Stimulated activated CD8-positive, alpha-beta memory T cell treated with anti-CD3 and anti-CD28 coated beads, Interleukin-15, amount 100 ng/mL, for 48 hours (primary cell): ENCODE measurements at places on chromosomes 6 and 20.

GRCh38 chr6:3139090-3139903 lies 18.0 kb downstream of the TUBB2A start:
- no peak for DNase-seq

DNA sequence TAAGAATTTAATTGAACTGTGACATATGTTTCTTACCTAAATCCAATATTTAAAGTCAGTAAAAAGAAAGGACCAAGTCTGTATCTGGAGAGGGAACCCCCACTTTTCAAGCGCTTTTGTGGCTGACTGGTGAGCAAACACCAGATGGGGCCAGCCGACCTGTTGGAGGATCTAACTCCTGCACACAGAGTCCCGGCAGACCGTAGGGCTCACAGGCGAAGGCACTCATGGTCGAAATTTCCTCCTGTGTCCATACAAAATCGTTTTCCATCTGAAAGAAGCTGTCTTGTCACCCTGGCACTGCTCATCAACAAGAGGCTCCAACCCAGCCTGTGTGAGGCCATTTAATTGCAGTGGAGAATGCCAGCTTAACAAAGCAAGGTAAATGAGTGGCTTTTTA lies 94.0 kb downstream of the SCML4 start:
- DNase-seq, result no peak

DNA sequence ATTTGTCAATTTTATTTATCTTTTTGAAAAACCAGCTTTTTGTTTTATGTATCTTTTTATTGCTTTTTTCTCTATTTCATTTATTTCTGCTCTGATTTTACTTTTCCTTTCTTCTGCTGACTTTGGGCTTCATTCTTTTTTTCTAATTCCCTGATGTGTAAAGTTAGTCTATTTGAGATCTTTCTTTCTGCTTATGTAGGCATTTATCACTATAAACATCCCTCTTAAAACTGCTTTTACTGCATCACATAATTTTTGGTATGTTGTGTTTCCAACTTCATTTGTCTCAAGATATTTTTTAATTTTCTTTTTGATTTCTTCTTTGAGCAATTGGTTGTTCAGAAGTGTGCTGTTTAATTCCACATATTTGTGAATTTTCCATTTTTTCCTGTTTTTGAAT lies 174.8 kb downstream of the SLC24A3 start:
- DNase-seq, result no peak

- DNase-seq, result no peak
Measured at GRCh38 chr6:130296854-130297253, 69.0 kb upstream of the TMEM200A start.

DNA sequence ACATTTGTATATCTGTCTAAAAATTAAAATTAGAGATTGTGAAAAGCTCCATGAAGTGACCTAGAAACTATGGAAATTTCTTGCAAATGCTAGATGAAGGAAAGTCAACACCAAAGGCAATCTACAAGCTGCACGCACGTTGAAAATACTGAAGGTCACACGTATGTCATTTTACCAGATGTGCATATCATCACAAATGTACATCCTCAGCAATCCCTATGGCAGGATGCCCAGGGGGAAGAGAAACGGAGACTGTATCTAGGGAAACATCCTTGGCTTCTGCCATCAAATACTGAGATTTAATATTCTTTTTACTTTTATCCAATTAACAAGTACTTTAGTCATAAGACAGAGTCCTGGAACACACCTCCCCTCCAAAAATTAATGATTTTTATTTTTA lies 672.0 kb downstream of the RNF144B start:
- no peak for DNase-seq

- no peak for DNase-seq
Measured at GRCh38 chr6:72272958-72273357, 348.9 kb upstream of the KCNQ5 start.

- no peak for DNase-seq
Measured at GRCh38 chr6:121237859-121238258, 96.4 kb downstream of the TBC1D32 start.

DNA sequence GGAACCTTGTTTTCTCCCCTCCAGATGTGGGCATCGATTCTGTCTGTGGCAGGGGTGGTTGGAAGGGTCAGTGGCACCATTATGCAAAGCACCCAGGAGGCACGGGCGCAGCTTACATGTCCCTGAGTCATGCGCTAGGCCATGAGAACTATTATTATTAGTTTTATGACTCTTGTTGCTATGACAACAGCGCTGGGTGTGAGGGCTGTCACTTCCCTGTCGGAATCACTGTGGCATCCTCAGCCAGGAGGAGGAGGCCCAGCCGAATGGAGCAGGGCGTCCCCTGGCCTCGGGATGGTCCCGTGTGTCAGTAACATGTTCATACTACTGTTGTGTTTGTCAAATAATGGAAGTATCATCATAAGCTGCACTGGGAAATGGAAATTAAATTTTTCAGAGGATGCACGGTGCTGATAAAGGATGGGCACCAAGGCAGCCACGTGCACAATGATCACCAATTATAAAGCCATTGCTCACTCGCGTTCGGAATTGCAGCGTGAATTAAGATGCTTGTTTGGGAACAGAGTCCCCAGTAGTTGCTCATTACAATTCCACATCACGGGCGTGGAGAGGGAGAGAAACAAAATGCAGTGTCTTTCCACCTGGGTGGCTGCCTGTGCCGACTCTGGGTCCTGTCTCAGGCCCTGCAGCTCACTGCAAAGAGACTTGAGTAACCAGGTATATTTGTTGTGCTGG lies 247.9 kb downstream of the CDH4 start:
- no peak for DNase-seq

GRCh38 chr6:125001684-125002405 lies 39.6 kb downstream of the RNF217 start:
- DNase-seq, result no peak

DNA sequence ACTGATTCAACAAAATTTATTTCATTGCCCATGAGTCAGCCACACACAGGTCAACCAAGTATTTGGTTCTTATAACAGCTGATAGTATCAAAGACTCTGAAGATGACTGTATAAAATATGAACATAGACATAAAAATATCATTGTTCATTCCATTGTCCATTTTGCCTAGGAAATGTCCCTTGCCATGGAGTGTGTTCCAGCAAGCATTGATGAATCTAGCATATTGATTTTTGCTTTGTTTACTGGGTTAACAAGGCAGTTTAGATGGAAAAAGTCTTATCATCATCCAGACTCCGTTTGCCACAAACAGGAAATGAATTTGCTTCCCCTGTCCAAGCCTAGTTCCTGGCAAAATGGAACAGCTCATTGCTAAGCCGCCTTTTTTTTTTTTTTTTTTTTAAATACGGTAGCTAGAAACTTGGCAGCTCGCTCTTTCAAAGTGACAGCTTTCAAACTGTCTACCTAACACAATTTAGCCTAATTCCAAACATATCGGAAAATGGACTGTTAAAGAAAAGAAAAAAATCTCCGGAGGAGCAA lies 7.5 kb downstream of the F13A1 start:
- DNase-seq, result no peak

- no peak for DNase-seq
Measured at GRCh38 chr20:17854307-17854903, 114.2 kb downstream of the SNX5 start.

- DNase-seq, result no peak
Measured at GRCh38 chr6:145427232-145427631, 308.1 kb downstream of the EPM2A start.

GRCh38 chr6:50278663-50279062 lies 228.9 kb upstream of the DEFB112 start:
- no peak for DNase-seq

GRCh38 chr6:168184701-168185100 lies 105.7 kb upstream of the FRMD1 start:
- DNase-seq, result no peak

GRCh38 chr6:15166121-15166520 lies 79.7 kb upstream of the JARID2 start:
- no peak for DNase-seq

- no peak for DNase-seq
Measured at GRCh38 chr20:35104685-35105295, 12.2 kb upstream of the TRPC4AP start.

DNA sequence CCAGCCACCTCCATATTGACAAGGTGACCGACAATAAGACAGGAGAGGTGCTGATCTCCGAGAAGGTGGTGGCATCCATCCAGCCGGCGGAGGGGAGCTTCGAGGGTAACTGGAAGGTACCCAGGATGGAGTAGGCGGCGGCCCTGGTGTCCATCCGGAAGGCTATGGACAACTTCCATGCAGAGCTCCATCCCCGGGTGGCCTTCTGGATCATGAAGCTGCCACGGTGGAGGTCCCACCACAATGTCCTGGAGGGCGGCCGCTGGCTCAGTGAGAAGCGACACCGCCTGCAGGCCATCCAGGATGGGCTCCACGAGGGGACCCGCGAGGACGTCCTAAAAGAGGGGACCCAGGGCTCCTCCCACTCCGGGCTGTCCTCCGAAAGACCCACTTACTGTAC lies 17.0 kb downstream of the DEFB115 start:
- no peak for DNase-seq

- no peak for DNase-seq
Measured at GRCh38 chr6:159074120-159074684, 29.4 kb upstream of the TAGAP start.

DNA sequence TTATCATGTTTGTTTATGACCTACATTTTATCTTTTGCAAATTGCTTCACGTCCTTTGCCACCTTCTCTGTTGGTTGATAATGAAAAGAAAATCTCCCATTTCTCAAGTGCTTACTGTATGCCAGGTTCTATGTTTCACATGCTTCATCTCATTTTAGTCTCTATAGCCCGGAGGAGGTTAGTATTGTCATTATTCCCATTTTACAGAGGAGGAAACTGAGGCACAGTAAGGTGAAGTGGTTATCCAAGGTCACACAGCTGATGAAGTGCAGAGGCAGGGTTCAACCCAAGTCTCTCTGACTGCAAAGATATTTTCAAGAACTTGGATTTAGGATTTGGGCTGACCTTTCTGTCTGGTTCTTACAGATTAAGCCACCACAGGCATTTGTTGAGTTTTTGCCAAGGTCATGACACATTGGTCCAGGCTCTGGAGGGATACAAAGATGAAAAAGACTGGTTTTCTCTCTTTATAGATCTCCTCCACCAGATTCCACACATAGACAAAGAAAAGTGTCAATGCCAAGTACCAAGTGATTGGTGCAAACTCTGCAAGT lies 20.6 kb downstream of the CNBD2 start:
- DNase-seq, result no peak

DNA sequence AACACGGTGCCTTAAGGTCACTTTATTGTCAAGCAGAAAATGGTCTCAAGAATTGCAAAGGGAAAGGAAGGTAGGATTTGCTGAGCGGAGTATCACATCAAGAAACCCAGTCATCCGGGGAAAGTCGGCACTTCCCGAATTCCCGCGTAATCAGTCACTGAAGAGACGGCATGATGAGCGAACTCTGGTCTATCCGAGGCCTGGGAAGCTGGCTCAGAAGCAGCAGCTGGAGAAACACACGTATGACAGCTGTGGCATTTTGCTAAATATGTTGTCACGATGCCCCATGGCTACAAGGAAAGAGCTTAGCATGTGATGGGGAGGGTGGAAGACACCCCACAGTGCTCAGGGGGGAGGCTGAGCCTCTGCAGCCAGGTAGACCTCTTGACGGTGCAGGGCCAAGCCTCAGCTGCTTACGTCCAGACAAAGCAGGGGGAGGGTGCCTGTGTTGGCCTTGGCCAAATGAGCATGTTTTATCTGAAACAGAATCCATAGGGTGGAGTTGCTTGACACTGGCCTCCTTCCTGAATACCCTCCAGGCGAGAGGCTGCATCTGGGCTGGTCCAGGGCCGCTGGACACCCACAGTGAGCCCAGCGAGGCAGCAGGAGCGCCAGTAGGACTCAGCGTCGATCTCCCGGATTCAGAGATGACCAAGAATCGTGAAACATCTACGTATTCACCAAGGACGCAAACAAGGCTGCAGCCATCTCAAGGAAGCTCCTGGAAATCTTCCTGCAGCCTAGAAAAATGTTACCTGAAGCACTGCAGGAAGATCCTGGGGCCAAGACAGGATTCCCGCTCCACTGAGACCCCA lies 118.8 kb upstream of the AFDN start:
- DNase-seq, result no peak

- no peak for DNase-seq
Measured at GRCh38 chr20:8020314-8021079, 936 bp upstream of the TMX4 start.

- no peak for DNase-seq
Measured at GRCh38 chr20:24363031-24363430, 106.4 kb upstream of the SYNDIG1 start.

GRCh38 chr6:127118298-127119101 lies at the start of gene RSPO3:
Gene RSPO3 (plus strand): TSS chr6:127118671. CDS start chr6:127119193, 522 bp downstream.
- DNase-seq, result no peak

- DNase-seq, result no peak
Measured at GRCh38 chr20:32920066-32920465, 61.3 kb downstream of the EFCAB8 start.

- DNase-seq, result no peak
Measured at GRCh38 chr6:99560668-99561067, 7.8 kb downstream of the CCNC start.

- DNase-seq, result no peak
Measured at GRCh38 chr6:7200598-7201443, 93.1 kb downstream of the RREB1 start.

- DNase-seq, result no peak
Measured at GRCh38 chr6:114009192-114009591, 38.2 kb upstream of the HDAC2 start.

DNA sequence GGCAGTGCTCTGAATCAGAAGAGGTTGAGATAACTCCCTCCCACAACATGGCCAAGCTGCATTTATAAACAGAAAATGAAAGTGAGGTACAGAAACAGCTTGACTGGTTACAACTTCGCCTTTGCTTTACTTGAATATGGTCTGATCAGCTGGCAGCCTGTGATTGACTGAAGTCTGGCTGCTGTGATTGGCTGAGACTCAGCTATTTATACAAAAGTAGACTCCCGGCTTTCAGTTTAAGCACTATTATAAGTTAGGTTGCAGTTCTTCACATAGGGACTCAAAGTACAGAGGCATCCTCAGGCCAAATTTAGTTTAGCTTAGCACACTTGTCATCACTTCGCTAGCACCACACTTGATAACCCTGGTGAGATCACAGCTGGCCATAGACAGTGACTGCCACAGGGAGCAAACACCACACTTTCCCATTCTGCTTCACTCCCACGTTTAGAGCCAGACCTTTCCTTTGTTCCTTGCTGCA lies 362.6 kb downstream of the EPM2A start:
- no peak for DNase-seq

DNA sequence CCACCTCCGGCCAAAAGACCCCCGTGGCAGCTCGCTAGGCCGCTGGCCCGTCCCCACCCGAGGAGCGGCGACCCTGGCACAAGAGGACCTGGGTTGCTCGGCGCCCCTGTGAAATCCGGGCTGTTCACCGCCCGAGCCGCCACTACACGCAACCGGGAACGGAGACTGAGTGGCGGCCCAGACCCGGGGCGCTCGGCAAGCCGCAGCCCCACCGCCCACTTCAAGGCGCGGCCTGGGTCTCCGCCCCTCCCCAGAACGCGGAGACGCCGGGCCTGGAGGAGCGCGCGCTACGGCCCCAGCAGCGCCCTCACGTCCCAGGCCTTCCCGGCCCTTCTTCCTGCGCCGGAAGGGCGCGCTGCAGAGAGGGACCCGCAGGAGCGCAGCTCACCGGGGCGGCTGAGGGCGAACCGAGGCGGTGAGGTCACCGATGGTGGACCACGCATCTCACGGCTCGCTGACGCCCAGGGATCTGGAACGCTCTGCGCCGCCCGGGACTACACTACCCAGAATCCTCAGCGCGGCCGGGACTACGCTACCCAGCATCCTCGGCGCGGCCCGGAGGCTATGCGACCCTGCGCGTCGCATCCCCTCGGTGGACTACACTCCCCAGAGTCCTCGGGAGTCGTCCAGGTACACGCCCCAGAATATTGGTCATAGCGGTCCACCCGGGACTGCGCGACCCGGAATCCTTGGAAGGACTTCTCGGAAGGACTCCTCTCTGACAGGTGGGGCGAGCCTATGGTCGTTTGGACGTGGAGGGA lies at the start of gene ZNF337:
TSS of gene ZNF337 (minus strand) at position 483 of the 761 bp plus-strand sequence. CDS start 10,436 bp downstream, outside the sequence.
- peak; percentile 93 for DNase-seq
